ENCODE measurements at places on chromosomes 1 and 21.

DNA sequence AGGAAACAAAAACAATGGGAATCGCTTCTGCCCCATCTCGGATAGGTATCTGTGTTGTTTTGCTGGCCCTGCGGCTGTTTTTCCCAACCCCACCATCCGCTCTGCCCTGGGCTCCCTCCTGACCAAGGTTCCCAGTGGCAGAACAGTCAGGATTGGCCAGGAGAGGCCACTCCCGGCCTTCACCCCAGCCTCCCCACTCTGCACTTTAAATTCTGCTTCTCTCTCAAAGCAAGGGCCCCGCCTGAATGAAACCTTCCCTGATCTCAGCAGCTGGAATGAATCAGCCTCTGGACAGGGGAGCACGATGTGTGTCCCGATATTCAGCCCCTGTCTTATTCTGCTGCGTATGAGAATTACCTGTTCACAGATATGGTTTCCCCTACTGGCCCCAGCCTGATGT, 16.3 kb downstream of the C1orf115 start:
- no peak for DNase-seq

DNA sequence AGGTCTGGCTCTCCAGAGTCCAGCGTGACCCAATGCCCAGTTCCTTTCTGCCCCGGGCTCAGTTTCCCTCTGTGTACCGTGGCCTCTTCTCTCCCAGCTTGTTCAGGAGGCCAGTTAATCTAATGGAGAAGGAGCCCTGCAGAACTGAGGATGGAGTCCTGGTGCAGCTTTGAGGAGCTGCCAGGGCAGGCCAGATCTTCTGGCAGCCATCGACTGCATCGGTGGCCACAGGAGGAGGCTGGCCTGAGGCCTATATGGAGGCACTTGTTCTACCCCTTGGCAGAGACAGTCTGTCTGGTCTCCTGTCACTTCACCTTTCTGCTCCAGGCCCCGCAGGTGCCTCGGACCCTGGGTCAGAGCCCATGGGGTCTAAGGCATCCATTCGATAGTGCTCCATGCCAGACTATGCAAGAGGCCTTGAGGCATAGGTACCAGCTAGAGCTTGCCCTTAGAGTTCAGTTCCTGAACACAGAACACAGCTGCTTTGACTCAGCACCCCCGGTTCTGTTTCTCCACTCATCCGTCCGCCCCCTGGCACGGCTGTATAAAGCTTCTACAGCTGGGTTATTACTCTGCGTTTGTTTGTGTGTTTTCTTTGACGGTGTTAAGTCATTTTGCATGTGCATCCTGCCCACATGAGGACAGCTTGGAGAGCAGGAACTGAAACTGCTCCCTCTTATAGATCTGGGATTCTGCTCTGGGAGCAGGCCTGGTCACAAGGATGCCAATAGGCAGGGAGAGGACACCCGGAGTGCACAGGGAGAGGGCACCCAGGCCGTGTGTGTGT, 18.5 kb upstream of the LRRN2 start:
- DNase-seq, result no peak

DNA sequence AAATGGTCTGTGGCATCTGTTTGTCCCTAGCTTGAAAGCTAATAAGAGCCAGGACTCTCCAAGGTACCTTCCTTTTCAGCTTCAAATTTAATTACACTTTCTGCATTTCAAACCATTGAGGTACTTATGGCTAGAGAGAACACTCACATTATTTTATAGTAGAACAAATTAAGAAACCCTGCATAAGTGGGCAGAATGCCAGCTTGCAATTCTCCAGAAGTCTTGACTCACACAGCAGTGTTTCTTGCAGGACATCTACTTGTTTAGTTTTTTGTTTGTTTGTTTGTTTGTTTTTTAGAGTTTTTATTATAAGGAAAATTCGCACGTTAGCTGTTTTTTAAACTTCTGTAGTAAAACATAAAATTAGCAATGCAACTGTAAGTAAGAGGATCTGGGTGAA, 397.2 kb downstream of the NEGR1 start:
- DNase-seq, result no peak

DNA sequence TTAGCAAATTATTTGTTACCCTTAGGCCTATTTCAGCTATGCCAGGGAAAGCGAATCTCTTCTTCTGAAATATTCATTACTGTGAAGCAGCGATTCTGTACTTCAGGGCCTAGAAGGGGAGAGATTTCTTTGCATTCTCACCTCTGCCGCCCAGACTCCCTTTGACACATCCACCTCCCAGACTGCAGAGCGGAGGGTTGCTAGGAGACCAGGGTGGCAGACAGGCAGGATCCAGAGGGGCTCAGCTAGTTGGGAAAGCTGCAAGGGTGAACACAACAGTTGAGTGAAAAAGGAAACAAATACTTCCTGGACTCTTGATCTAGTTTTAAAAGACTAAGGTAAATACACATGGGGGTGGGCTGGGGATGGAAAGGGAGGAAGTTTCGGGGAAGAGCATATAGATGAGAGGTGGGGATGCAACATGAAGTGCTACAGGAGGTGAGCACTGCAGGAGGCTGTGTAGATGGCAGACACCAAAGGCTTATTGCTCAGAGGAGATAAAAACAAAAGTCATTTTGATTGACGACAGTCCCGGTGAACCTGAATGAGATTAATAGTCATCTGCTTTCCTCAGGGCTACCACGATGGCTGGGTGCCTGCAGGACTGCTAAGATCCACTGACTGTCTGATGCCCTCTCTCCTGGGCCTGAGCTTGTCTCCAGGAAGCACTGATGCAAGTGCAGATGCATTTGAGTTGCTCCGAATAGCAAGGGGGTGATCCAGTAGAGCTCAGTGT, 26.4 kb upstream of the RAB3GAP2 start:
- DNase-seq, result no peak
